NCI-H1105 treated with DMSO at 0.1 percent for 48 hours (cell line): ENCODE measurements at places on chromosomes 2 and 18.
A peak's percentile ranks its signal among the peaks of the same experiment; 100 is the strongest.

GRCh38 chr2:35463805-35464596, 891.6 kb upstream of the CRIM1 start:
- no peak for DNase-seq

DNA sequence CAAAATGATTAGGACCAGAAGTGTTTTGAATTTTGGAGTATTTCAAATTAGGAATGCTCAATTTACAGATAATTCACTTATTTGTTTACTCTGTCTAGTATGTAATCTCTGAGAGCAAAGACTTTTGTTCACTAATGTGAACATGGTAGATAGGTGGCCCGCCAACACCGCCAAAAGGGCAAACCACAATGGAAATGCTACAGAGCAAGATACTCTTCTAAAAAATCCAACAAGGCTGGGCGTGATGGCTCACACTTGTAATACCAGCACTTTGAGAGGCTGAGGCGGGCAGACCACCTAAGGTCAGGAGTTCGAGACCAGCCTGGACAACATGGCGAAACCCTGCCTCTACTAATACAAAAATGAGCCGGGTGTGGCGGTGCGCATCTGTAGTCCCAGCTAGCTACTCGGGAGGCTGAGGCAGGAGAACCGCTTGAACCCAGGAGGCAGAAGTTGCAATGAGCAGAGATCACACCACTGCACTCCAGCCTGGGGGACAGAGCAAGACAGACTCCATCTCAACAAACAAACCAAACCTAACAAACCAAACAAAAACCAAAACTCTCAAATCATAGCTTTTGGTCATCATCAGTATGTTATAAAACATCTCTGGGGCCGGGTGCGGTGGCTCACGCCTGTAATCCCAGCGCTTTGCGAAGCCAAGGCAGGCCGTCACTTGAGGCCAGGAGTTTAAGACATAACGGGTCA, 2.4 kb downstream of the CCT4 start:
- no peak for DNase-seq

DNA sequence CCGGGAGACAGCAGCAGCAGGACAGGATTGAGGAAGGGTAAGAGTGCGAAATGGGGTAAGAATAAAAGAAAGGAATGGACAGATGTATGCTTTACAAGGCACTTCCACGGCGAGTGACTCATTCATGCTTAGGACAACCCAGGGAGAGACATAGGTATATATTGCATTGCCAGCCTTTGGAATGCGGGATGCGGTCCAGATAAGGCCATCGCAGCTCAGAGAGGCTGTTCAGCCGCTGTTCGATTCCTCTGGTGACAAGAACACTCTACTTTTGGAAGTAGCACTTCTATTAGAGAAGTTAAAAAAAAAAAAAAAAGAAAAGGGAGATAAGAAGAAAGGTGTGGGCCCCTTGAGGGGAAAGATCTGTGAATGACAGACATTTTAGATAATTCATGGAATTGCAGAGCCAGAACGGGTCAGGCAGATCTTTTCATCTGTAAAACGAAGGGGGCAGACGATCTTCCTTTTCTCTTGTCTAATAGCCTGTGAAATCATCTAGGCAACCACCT, 819 bp upstream of the NCOA1 start:
- peak; percentile 34 for DNase-seq

DNA sequence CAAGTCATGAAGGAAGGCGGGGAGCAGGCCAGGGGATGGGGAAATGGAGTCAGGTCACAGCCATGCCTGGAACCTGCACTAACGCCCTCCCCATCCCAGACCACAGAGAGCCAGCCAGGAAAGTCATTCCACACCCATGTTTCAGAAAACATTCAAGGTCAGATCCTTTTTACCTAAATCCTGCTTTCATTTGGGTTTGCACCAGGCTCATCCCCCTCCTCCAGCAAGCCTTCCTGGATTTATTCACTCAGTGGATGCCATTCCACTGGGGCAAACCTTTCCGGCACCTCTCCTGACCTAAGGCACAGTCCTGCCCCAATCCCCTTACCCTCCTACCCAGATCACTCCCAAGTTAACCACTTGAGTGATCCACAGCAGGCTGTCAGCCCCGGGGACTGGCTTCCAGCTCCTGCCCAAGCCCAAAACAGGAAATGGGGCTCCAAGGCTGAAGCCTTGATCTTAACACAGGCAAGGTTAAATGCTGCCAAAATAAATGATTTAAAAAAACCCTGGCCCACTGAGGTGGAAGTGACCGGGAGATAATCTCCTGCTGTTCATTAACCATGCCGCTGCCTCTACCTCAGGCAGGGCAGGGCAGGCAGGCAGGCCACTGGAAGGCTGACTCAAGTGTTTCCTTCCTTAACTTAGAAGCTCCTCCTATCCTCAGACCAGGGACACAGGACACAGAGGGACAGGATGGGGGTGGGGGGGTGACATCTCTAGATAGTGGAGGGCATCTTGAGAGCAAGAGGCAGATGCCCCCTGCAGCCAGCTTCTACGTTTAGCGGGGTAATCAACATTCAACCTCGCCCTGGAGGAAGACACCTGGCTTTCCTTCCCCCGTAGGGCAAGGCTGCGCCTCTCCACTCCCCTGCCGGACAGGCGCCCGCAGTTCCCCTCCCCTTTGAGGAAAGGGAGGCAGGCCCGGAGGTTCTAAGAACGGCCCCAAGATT, 1.4 kb downstream of the RAB11FIP5 start:
- DNase-seq, result peak; percentile 3

GRCh38 chr2:37569986-37570679, 101.3 kb downstream of the CDC42EP3 start:
- no peak for DNase-seq

GRCh38 chr2:209460151-209460761, 36.4 kb downstream of the MAP2 start:
- no peak for DNase-seq

DNA sequence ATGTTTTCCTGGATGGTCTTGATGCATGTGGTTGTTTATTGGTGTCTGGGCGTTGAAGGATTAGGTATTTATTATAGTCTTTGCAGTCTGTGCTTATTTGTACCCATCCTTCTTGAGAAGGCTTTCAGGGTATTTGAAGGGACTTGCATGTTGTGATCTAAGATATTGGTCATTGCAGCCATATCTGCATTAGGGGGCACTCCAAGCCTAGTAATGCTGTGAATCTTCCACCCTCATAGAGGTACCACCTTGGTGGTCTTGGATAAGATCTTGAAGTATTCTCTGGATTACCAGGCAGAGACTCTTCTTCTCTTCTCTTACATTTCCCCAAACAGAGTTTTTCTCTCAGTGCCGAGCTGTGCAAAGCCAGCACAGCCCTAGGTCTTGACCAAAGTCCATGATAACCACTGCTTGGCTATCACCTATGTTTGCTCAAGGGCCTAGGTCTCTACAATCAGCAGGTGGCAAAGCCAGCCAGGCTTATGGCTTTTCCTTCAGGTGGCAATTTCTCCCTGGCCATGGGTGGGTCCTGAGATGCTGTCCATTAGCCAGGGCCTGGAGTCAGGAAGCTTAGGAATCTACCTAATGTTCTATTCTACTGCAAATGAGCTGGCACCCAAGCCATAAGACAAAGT, 15.4 kb upstream of the PPP1R1C start:
- no peak for DNase-seq

DNA sequence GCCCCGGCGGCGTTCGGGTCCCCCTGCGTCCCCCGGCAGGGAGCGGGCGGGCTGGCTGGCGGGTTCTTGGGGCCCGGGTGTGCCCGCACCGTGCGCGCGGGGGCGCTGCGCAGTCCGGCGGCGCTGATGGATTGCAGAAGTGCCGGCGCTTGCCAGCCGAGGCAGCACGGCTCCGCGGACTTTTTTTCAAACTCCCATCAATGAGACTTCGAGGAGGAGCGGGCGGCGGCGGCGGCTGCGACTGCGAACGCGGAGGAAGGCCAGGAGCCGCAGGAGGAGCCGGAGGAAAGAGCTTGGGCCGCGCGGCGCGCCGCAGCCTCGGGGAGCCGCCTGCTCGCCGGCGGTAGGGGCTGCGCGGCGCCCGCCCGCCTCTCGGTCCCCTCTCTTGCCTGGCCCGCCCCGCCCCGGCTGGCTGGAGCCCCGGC, at the start of gene GLI2:
Gene GLI2, plus strand, starts transcription at position 123 of the 425 bp plus-strand sequence. CDS start 61,453 bp downstream, outside the sequence.
- DNase-seq, result peak; percentile 71

DNA sequence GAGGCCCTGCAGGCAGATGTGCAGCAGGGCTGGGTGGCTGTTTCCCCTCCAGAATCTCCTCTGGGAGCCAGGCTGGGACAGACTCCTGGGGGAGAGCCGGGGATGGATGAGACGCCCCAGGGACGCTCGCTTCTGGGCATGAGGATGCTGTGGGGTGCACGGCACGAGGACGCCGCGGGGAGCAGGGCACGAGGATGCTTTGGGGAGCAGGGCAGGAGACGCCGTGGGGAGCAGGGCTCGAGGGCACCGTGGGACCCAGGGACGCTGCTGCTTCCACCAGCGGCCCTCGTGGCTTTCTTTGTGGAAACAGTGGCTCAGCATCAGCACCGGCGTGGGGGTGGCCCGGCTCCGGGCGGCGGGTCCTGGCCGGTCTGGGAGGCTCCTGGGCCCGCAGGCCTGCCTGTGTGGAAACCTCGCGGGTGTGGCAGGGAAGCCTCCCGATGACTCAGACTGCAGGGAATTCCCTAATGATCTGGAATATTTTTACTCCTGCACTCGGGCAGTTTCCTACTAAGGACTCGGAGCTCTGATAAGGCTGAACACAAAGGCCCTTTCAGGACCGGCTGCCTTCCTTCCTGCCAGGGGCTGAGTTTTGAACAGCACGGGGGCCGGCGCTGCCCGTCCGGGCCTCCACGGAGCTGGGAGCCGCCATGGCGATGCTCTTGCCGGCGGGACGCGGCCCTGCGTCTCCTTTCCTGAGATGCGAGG, 62.6 kb downstream of the NFATC1 start:
- no peak for DNase-seq

DNA sequence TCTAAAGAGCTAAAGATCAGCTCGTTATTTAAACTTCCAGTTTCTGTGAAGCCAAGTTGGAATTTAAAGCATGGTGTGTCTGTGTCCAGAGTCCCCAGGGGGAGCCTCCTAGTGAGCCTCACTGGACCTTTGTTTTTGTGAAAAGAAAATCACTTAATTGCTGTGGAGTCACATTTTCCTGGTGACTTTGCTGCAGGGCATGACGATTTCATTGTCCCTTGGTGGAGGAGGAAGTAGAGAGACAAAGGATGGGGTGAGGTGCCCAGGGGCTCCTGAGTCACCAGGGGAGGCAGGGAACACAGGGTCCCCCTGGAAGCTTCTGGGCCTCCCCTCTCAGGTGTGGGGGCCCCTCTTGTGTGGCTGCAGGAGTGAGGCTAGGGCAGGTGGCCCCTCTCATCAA, 19.7 kb downstream of the ATP6V1C2 start:
- no peak for DNase-seq
